ENCODE measurements at places on chromosomes 6 and 20. TPM values are rescaled to one million over a fixed set of nuclear protein-coding genes. Genes with fewer than 3 reads are reported as not detected.

Gene HEY2
- total RNA-seq = 0.98 TPM

DNA sequence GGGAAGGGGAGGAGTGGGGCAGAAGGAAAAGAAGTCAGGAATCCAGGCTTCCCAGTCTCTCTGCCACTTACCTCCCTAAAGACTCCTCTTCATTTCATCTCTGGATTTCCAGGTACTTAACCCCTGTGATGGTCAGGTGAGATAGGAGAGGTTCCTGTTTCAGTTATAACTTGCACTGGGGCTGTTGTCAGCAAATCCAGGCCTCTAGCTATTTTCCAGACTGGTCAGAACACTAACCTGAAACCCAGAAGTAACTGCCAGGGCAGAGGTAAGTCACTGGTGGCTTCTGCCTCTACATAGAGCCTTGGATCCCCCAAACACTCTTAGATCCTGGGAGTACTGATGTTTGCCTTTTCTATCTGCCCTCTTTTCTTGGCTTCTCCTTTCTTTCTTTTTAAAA is 233.5 kb upstream of the TAB2 start:
- no peaks in the 10 kb centered on the region for H3K36me3 ChIP-seq
- no peak for DNase-seq
- H3K4me3 ChIP-seq = no peak overlapping the region
- no peaks in the 10 kb centered on the region for H3K27me3 ChIP-seq

- no peaks in the 10 kb centered on the region for H3K36me3 ChIP-seq
- no peaks in the 10 kb centered on the region for H3K4me1 ChIP-seq
- no peaks in the 10 kb centered on the region for H3K27me3 ChIP-seq
Observed at GRCh38 chr6:163892824-163893561, 478.5 kb downstream of the QKI start.

DNA sequence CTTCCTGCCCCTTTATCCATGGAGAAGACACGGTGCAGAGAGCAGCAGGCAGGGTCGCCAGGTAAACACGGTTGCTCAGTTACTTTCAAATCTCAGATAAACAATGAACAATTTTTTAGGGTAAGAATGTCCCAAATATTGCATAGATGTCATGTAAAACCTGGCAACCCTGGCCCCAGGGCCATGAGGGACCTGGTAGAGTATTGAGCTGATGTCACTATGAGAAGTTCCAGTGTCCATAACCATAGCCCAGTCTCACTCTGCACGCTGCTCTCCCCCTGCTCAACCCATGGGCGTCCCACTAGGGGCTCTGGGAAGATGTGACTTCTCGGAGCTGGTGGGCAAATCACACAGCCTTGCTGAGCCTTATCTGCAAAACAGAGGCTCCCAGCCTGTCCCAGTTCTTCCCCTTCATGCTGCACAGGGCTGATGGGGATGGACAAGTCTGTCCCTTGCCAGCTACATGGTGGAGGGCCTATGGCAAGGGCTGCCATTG is 71.3 kb upstream of the TOP1 start:
- H3K27ac ChIP-seq = no peak overlapping the region
- peak; percentile 87 for DNase-seq
- H3K4me1 ChIP-seq = no peaks in the 10 kb centered on the region
- no peaks in the 10 kb centered on the region for H3K36me3 ChIP-seq
- no peak overlapping the region for H3K4me3 ChIP-seq
- H3K27me3 ChIP-seq = no peaks in the 10 kb centered on the region

- H3K27ac ChIP-seq = no peak overlapping the region
- DNase-seq = no peak
- no peaks in the 10 kb centered on the region for H3K27me3 ChIP-seq
Observed at GRCh38 chr6:143747347-143747842, 69.6 kb downstream of the PHACTR2 start.

Gene FUT9
- total RNA-seq = not detected

- H3K4me1 ChIP-seq = peaks cover 12% of the 10 kb centered on the region
- H3K36me3 ChIP-seq = no peaks in the 10 kb centered on the region
- H3K27ac ChIP-seq = no peak overlapping the region
- H3K27me3 ChIP-seq = no peaks in the 10 kb centered on the region
- H3K4me3 ChIP-seq = no peak overlapping the region
- no peak for DNase-seq
Observed at GRCh38 chr6:134003542-134003951, 48.9 kb downstream of the SLC2A12 start.

DNA sequence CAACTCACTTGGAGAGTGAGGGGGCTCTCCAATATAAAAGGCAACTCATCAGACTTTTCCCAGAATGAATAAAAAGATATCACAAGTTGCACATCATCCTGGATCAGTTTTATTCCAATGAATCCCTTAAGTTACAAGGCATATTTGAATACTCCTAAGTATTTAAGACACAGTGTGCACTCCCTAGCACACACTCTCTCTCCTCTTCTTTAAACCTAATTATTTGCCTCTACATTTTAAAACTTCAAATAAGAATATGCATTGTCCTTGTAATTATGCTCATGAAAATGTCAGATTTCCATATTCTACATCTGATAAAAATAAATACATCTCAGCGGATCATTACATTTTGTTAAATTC is 273.6 kb downstream of the ADGB start:
- H3K4me1 ChIP-seq = peaks cover 8% of the 10 kb centered on the region
- no peaks in the 10 kb centered on the region for H3K27me3 ChIP-seq
- no peak for DNase-seq

DNA sequence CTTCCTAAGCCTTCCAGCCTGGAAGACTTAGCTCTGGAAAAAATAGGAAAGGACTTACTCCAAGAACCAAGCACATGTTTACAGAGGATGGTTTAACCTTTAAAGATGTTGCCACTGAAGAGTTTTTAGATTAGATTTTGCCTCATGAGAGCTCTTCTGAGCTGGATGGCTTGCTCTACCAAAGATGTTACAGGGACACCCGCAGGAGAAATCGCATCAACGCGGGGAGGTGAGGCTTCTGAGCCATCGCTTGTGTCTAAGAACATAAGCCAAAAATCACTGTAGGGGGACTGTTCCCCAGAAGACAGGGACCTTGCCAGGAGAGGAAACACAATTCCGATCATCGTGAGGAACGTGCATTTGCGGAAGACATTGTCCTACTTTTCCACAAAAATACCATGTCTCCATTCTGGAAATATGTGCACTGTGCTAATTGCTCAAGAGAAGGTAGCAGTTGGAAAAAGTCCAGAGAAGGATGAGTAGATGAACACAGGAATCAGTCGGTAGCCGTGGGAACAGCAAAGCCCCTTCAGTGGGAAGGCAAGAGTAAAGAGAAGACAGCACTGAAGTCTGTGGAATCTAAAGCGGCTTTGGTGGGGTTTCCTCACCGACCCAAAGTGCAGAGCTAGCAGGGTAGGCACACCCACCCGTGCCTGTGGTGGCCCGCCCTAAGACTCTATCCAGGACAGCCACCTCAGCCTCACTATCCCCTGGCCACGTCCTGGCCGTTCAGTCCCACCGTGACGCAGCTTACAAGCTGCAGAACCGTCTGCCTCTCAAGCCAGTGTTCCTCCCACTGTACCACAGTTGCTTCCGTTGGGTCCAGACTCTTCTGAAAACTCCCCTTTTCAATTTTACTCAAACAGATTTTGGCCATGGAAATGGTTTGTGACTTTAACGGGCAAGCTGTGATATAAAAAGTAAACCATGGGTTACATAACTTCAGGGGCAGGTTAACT is 334.8 kb downstream of the NRN1 start:
- peak overlapping the region; percentile 51 for H3K27ac ChIP-seq
- DNase-seq = no peak
- H3K36me3 ChIP-seq = no peaks in the 10 kb centered on the region
- H3K27me3 ChIP-seq = no peaks in the 10 kb centered on the region

GRCh38 chr6:42210551-42210950 is 7.1 kb downstream of the MRPS10 start:
- no peak overlapping the region for H3K4me3 ChIP-seq
- H3K4me1 ChIP-seq = peaks cover 16% of the 10 kb centered on the region
- DNase-seq = no peak
- no peak overlapping the region for H3K27ac ChIP-seq

- peaks cover 21% of the 10 kb centered on the region for H3K36me3 ChIP-seq
- H3K27ac ChIP-seq = no peak overlapping the region
- H3K4me3 ChIP-seq = no peak overlapping the region
- no peaks in the 10 kb centered on the region for H3K27me3 ChIP-seq
Observed at GRCh38 chr6:158502263-158502950, 57.5 kb upstream of the TMEM181 start.

DNA sequence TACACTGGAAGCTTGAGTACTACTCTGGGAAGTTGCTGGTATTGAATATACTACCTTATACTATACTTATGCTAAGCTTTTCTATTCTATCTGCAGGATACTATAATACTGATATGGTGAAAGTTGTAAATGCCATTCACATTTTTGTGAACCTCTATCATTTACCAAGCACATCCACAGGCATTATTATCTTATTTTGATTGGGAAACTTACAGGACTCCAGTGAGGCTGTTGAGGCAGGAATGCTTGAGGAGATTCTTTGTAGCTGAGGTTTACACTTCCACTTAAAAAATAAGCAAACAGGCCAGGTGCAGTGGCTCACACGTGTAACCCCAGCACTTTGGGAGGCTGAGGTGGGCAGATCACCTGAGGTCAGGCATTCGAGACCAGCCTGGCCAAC is 442.9 kb downstream of the QKI start:
- H3K36me3 ChIP-seq = no peaks in the 10 kb centered on the region
- H3K4me3 ChIP-seq = no peak overlapping the region
- DNase-seq = no peak
- H3K4me1 ChIP-seq = no peaks in the 10 kb centered on the region
- H3K27ac ChIP-seq = no peak overlapping the region
- H3K27me3 ChIP-seq = no peaks in the 10 kb centered on the region

DNA sequence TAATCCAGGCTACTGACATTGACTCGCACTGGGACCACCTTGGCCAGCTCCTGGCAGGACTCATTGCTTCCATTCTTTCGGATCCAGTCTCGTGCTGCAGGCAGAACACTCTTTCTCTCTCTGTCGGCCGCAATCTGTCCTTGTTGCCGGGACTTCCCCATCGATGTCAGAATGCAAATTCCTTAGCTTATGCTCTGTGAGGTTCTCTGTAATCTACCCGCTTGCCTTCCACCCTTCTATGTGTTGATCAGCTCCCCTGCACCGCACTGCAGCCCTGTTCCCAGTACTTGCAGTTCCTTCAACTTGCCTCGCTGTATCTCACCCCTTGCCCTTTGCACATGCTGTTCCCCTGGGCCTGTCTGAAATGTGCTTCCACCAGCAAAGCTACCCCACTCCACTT is 182.0 kb downstream of the PHACTR1 start:
- H3K4me1 ChIP-seq = no peaks in the 10 kb centered on the region
- no peaks in the 10 kb centered on the region for H3K27me3 ChIP-seq
- no peaks in the 10 kb centered on the region for H3K36me3 ChIP-seq
- H3K4me3 ChIP-seq = no peak overlapping the region

- DNase-seq = no peak
- no peaks in the 10 kb centered on the region for H3K36me3 ChIP-seq
- no peaks in the 10 kb centered on the region for H3K4me1 ChIP-seq
- H3K27ac ChIP-seq = no peak overlapping the region
- no peaks in the 10 kb centered on the region for H3K27me3 ChIP-seq
Observed at GRCh38 chr20:4192378-4193068, 177.2 kb upstream of the RNF24 start.

GRCh38 chr6:11128608-11129007 is 17.1 kb upstream of the ERVFRD-1 start:
- DNase-seq = no peak
- no peaks in the 10 kb centered on the region for H3K36me3 ChIP-seq
- H3K27ac ChIP-seq = no peak overlapping the region
- no peaks in the 10 kb centered on the region for H3K27me3 ChIP-seq
- no peaks in the 10 kb centered on the region for H3K4me1 ChIP-seq
- no peak overlapping the region for H3K4me3 ChIP-seq

DNA sequence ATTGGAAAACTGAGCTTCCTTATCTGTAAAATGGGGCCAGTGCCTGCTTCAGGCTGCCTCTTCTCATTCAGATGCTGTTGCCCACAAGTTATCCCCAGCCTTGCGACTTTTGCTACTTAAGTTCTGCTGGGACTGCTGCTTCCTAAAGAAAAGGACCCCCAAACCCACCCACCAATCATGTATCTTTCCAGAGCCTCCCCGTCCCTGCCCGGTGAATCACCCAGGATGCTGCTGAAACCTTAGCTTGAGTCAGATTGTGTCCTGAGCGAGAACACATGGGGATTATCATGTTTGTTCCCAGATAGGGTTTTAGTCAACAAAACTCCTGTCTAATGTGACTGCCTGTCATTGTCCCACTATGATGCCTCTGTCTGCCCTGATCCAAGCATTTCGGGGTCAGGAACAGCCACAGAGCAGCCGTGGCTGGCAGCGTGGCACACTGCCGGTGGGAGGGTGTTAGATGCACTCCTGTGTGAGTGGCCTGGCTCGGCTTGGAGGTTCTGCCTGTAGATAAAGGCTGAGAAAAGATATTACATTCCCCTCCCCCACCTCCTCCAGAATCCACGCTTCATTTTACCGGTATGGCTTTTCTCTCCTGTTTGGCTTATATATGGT is 79.9 kb downstream of the TOX2 start:
- no peak for DNase-seq
- H3K36me3 ChIP-seq = no peaks in the 10 kb centered on the region
- H3K27me3 ChIP-seq = no peaks in the 10 kb centered on the region
- H3K27ac ChIP-seq = no peak overlapping the region
- H3K4me1 ChIP-seq = no peaks in the 10 kb centered on the region

Gene ARFGEF3
- total RNA-seq = 2.2 TPM

DNA sequence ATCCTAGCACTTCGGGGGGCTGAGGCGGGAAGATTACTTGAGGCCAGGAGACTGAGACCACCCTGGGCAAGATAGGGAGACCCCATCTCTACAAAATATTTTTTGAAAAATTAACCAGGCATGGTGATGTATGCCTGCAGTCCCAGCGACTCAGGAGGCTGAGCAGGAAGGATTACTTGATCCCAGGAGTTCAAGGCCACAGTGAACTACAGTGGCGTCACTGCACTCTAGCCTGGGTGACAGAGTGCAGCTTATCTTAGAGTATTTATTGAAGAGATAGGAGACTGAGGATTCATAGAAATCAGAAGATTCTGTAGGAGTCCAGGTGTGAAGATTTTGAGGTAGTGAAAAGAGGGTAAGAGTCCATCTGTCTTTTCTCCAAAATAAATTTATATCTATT is 45.0 kb downstream of the SLC17A5 start:
- no peak for DNase-seq
- H3K27ac ChIP-seq = no peak overlapping the region
- H3K36me3 ChIP-seq = no peaks in the 10 kb centered on the region
- no peaks in the 10 kb centered on the region for H3K4me1 ChIP-seq
- H3K27me3 ChIP-seq = no peaks in the 10 kb centered on the region

GRCh38 chr6:116070616-116071389 is 10.1 kb upstream of the FRK start:
- H3K36me3 ChIP-seq = no peaks in the 10 kb centered on the region
- DNase-seq = no peak
- H3K4me3 ChIP-seq = no peak overlapping the region
- H3K27ac ChIP-seq = no peak overlapping the region

DNA sequence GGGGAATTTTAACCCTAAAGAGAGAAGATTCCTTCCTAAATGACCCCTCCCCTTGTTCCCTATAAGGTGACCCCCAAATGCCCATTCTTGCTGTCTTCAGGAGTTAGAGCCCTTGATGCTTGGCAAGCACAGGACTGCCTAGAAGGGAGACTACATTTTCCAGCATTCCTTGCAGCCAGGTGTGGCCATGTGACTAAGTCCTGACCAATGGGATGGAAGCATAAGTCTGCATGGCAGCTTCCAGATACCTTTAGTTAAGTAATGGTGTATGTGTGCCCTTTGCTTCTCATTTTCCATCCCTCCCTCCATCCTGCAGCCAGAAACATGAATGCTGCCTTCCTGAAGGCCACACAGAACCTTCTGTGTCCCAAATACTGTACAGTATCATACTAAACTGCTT is 5.5 kb downstream of the BFSP1 start:
- no peak overlapping the region for H3K4me3 ChIP-seq
- H3K36me3 ChIP-seq = no peaks in the 10 kb centered on the region
- no peak for DNase-seq
- no peaks in the 10 kb centered on the region for H3K27me3 ChIP-seq
- H3K4me1 ChIP-seq = peaks cover 2% of the 10 kb centered on the region

Data from vagina (tissue), 2 donors.